Activated naive CD4-positive, alpha-beta T cell (primary cell): ENCODE measurements at places on chromosomes 5 and 9.

- DNase-seq = no peak
These were observed 1241.3 kb downstream of the MAT2B start for GRCh38 chr5:164746723-164747122.

GRCh38 chr9:14831661-14832060 is 78.6 kb downstream of the FREM1 start:
- DNase-seq = no peak

GRCh38 chr9:133356391-133357091 is at the start of the genes SURF1 and SURF2:
TSS of gene SURF1 (minus strand) at chr9:133356487. CDS start at chr9:133356453, 34 bp downstream.
TSS of gene SURF2 (plus strand) at chr9:133356550. CDS start at chr9:133356593, 43 bp downstream.
- DNase-seq = peak; percentile 62

DNA sequence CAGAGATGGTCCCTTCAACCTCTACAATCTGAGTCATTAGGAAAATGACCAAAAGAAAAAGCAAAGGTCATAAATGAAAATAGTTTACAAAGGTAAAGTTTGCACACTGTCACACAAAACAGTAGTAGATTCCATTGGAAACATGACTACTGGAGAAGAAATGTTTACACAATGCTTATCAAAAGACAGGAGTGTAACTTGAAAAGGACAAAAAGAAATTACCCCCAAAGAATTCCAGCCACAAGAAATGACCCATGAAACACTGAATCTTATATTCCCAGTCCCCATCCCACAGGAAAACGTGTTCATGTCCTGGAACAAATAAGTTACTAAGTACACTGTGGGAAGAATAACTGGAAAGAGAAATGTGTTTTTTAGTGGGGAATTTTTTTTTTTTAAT is 385.1 kb downstream of the SEMA5A start:
- no peak for DNase-seq

DNA sequence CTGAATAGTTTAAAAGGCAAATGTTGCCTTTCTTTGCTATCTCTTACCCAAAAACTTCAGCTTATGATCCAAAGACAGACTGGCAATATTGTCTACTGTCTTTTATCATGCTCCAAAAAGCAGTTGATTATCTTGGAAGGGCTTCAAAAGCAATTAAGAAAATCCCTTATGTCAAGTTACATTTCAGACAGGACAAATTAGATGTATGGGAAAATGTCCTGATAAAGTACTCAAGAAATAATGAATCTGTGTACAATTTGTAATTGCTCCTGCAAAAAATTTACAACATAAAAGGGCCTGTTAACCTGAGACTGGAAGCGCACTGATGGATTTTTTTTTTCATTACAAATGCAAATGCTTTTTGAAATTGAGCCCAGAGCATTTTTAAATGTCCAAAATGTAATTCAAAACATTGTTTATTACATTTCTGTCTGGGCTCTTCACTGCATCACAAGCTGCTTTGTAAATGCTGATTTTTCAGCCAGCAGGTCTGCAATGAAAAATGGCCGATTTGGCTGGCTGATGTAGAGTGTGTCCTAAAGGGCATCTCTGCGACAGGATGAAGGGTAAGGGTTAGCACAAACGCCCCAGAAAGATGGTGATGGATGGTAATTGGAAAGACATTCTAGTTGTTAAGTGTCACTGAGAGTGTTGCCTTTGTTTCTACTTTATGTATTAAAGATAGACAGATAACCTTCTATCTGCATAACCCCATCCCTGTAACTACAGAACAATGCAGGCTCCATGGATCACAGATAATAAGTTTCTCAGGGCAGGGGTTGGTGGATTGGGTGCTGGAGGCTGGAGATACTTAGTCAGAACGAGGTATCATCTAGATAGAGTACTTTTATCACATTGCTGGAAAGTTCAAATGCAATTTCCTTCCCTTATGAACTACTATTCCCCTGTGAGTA is 27.0 kb downstream of the MAT2B start:
- no peak for DNase-seq

DNA sequence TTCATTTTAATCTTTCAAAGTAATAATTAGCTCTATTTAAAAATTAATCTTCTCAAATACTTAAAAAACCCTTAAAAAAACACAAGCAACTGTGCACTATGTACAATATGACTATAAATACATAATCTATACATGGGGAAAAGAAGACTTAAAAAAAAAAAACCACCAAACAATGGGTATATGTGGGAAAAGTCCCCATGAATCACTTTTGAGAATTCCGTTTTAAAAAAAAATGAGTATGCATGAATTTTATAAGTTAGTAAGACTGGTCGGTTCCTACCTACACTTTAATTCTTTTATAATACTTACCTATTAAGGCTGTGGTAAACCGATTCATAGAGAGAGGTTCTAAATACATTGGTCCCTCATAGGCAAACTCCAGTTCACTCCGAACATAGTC is 27.7 kb downstream of the RNF145 start:
- no peak for DNase-seq

DNA sequence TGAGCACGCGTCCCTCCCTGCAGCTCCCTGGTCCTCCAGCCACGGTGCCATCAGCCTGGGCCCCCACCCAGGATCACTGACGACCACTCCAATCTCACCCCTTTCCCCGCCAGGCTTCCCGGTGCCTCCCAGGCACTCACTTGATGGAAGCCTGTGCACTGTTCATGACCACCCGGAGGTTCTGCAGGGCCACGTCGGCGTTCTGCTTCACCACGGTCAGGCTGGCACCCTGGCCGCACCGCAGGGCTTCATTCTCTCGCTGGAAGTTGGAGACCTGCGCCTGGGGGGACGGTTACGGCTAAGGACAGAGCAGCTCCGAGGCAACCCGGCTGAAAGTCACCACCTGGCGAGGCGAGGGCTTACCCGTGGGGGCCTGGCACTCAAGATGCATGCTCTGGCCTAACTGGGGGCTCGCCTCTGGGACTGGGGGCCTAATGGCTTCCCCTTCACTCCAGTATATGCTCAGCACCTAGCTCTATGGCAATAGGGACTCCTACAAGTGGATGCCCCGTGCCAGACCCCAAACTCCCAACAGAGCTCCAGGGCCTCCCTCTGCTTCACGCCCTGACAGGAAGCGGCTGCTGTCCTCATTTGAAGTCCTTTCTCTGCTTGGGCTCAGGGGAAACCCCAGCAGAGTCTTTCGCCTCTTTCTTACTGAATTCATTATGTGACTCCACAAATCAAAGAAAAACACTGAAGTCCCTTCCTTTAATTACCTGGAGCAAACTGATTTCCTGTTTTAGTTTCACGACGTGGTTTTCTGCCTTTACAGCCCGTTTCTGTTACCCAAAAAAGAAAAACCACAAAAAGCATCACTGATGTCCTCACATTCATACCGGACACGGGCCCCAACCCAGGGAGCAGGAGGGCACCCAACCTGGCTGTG is 4.2 kb upstream of the SNAPC4 start:
- no peak for DNase-seq

- no peak for DNase-seq
These were observed 156.0 kb upstream of the MAST4 start for GRCh38 chr5:66440202-66440680.

DNA sequence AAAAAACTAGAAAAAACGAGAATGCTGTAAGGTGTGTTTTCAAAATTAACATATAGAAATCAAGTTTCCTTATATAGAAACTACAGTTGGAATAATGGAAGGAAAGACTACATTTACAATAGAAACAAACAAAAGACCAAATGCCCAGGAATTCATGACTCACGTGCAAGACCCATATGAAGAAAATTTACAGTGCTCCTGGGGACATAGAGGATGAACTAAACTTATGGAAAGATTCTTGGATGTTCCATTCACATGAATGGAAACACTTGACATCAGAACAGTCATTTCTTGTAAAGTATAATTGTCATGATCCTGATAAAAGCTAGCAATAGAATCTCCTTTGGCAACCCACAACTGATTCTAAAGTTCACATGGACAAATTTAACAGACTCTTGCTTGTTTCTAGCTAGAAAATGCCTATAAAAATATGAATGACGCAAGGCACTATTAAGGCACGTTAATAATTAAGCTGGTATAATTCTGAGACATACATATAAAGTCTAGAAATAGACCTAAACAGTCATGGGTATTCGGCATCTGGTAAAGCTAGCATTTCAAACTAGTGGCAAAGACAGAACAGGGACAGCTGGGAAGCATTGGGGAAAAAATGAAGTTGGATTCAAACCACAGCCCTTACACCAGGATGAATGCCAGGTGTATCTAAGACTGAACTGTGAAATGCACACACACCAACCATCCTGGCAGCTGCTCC is 5.1 kb upstream of the ZFP62 start:
- DNase-seq = no peak

DNA sequence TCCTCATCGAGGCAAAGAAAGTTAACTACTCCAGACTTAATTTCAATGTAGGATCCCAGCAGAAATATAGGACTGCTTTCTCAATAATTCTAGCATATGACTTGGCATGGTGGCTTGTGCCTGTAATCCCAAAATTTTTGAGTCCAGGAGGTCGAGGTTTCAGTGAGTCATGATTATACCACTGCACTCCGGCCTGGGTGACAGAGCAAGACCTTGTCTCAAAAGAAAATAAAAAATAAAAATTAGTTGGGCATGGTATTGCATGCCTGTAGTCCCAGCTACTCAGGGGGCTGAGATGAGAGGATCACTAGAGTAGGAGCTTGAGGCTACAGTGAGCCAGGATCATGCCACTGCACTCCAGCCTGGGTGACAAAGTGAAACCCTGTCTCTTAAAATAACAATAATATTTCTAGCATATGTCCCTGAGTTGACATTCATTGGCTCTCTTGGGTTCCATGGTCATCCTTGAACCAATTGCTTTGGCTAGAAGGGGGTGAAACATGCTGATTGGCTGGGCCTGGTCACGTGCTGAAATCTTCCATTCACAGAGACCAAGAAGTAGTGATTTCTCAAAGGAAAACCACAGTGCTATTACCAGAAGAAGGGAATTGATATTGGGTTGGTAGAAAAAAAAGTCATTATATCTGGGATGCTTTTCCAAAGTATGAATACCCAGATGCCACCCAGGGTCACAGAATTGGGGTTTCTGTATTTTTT is 31.6 kb upstream of the GARNL3 start:
- no peak for DNase-seq

DNA sequence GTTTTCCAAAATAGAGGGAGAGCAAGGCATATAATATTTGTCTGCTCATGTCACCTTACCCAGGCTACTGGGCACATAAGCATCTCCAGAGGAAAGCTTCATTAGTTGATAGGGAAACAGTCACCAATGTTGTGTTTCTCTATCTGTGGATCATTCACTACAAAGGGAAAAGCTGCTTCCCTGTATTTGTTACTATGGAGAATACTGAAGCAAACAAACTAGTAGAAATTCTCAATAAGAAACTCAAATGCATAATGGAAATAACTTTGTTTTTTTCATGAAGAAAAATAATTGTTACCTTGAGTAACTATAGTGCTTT is 138.2 kb downstream of the PCSK1 start:
- no peak for DNase-seq

- no peak for DNase-seq
These were observed 97.8 kb upstream of the SMC5 start for GRCh38 chr9:70160686-70161600.

DNA sequence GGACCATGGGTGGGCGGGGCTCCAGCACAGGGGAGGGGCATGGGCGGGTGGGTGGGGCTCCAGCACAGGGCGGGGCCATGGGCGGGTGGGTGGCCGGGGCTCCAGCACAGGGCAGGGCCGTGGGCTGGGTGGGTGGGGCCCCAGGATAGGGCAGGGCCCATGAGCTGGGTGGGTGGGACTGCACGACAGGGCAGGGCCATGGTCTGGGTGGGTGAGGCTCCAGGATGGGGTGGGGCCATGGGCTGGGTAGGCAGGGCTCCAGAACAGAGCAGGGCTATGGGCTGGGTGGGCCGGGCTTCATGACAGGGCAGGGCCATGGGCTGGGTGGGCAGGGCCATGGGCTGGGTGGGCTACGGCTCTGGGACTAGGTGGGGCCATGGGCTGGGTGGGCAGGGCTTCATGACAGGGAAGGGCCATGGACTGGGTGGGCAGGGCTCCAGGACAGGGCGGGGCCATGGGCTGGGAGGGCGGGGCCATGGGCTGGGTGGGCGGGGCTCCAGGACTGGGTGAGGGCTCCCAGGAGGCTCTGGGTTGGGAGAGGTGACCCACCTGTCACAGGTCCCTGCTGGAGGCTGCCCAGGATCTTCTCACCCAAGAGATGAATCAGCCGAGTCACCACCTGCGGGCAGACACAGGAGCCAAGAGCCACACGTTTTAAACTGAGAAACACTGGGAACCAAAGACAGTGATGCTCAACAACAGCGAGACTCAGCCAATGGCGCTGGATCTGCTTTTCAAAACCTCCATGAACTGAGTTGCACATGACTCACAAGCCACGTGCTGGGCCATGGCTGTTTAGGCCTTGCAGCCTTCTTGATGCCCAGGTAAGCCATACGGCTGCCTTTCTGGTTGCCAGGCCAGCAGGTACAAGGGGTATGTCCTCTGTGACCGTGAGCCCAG is 33.6 kb upstream of the NSMF start:
- DNase-seq = no peak

DNA sequence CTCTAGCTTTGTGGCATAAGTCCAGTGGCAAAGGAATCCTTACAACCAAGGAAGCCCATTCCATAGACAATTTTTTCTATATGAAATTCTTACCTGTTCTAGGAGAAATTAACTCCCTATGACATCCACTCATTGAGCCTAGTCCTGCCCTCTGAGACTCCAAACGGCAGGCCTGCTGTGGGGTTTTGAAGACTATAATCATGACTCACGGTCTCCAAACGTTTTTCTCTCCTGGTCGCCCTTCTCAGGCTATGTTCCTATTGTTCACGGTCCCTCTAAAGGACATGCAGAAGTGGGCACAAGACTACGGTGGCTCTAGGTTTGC is 611 bp downstream of the EXOSC3 start:
- DNase-seq = no peak

DNA sequence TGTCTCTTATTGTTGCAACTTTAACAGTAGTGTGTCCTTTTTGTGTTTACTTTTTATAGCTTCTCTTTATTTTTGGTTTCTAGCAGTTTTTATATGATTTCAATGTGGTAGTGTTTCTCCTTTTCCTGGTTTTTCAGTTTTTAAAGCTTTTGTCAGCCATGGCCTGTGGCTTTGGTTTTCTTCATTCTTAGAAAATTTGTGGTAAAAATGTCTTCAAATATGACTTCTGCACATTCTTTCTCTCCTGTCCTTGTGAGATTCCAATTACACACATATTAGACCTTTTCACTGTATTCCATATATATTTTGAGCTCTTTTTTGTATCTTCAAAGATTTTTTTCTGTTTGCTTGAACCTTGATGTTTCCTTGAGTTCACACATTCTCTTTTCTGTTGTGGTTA is 180.5 kb downstream of the CNTLN start:
- no peak for DNase-seq

DNA sequence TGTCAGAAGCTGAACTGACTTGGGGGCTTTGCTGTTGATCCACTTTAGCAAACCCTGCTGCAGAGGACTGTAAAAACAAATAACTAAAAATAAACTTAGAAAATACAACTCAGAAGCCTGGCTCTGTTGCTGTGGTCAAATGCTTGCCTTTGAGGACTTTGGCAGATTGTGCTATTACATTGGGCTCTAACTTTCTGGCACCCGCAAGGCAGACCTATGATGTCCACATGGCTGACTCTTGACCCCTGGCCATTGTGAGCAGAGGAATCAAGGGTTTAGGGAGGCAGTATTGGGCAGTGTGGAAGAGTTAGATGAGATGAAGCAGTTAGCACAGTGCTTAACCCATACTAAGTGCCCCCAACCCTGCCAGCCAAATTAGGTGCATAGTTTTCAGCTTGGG is 34.0 kb downstream of the OTULIN start:
- DNase-seq = no peak
